Stimulated activated CD8-positive, alpha-beta memory T cell treated with anti-CD3 and anti-CD28 coated beads, Interleukin-7, amount 100 ng/mL, for 24 hours (primary cell): ENCODE measurements at places on chromosomes 13 and 19.

DNA sequence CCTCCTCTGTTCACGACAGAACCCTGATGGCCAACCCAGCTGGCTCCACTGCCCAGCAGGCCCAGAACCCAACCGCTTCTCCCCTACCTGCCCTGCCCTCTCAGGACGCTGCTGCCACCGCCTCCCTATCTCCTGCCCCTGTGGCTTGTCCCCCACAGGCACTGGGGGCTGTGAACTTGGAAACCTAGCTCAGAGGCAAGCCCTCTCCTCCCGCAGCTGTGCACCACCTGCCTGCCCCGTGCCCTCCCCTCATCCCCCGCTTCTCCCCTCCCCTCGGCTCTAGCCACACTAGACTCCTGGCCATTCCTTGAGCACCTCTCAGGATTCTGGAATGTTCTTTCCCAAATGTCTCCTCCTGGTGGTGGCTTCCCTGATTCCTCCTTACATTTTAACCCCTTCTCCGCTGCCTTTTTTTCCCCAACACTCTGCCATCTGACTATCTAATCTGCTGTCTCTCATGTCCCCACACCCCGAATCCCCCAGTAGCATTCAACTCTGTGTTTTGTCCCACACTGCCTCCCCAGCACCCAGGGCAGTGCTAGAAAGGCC, 6.7 kb downstream of the NANOS3 start:
- no peak for DNase-seq

GRCh38 chr19:14479309-14479974, 4.3 kb upstream of the PTGER1 start:
- DNase-seq, result no peak

GRCh38 chr13:34546344-34547250, 395.5 kb upstream of the NBEA start:
- DNase-seq, result no peak

DNA sequence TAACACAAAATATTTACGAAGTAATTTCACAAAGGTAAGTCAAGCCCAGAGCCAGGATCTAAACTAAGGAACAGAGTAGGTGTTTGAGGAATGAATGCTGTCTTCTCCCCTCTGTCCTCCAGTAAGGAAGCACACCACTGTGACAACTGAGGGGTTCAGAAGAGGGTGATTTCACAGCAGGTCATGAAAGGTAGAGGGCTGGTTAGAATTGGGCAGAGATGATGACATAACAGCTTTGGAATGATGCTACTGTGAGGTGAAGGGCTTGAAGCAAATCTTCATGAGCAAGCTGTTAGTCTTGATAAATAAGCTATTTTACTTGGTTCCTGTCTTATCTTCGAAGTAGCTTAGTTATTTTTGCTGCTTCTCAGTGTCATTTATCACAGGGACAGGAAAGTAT, 498.6 kb downstream of the FGF9 start:
- no peak for DNase-seq

DNA sequence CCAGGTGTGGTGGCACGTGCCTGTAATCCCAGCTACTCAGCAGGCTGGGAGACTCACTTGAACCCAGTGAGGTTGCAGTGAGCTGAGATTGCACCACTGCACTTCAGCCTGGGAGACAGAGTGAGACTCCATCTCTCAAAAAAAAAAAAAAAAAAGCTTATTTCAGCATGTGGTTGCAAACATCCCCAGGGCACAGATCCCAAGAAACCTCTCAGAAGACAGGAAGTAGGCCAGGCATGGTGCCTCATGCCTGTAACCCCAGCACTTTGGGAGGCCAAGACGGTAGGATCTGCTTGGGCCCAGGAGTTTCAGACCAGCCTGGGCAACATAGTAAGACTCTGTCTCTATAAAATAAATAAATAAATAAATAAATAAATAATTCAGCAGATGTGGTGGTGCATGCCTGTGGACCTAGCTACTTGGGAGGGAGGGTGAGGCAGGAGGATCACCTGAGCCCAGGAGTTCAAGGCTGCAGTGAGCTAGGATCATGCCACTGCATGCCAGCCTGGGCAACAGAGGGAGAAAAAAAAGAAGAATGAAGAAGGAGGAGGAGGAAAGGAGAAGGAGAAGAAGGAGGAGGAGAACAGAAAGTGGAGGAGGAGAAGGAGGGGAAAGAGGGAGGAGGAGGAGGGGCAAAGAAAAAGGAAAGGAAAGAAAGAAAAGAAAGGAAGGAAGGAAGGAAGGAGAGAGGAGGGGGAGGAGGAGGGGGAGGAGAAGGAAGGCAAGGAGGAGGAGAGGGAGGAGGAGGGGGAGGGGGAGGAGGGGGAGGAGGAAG, 4.3 kb upstream of the LRRC8E start:
- no peak for DNase-seq

DNA sequence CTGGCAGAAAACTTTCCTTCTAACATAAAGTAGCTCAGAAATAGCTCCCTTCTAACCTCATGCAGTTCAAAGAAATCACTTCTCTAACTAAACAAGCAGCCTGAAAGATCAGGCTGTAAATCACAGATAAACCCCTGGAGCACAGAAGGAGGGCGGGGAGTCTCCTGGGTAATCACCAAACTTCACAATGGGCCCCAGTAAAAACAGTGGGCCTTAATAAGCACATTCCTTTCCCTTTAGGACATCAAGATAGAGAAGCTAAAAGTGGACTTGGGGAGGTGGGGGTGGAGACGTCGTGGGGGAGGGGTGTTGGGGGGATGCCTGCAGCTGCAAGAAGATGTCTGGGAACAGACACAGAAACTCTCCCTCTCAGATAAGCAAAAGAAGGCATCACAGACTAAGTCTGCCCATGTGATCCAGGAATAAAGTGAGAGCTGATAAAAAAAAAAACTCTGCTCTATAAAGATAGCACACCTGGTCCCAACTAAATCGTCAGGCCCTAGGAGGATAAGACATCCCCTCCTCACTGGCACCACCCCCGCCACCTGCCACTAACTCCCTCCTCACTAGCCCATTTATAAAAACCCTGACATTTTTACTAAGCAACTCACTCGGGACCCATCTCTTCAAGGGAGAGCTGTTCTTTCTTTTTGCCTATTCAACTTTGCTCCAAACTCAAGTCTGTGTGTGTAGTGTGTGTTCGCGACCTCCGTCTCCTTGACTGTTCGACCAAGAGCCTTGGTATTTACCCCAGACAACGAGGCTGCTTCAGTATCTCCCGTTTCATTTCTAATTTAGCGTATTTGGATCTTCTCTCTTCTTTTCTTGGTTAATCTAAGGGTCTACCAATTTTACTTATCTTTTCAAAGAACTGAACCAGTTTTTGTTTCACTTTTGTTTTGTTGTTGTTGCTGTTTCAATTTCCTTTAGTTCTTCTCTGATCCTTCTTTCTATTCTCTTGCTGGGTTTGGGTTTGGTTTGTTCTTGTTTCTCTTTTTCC, 31.7 kb downstream of the DNAJC15 start:
- DNase-seq, result no peak

DNA sequence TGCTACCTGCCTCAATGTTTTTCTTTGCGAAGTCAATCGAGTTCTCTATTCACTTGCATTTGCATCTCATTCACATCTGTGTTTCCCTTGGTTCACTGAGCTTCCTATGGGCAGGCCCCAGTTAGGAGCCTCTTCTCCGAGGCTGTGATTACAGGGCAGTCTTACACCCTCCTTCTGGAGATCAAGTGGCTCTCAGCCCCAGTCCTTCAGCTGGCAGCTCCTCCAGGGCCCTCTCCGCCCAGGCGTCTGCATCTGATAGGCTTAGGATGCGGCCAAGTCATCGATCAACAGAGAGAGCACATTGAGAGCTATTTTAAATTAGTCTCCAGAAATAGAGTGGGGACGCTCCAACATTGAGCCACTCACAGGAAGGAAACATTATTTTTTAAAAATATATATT, 44.2 kb downstream of the MBNL2 start:
- no peak for DNase-seq

DNA sequence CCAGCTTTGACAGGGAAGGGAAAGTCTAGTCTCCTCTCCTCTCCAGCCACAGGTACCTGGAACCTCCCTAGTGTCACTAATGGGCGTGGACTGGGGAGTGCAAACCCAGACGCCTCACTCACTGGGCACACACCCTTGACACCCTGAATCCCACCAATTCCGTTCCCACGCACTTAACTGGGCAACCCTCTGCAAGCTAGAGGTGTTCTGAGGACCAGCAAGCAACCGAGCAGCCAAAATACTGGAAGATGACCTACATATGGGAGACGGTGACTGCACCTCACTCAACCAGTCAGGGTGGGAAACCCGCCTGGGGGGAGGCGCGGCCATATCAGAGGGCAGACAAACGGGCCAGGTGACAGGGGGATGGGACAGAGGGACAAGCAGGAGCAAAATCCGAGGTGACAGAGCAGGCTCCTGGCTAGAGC, 991 bp downstream of the ABHD17A start:
- DNase-seq, result no peak

DNA sequence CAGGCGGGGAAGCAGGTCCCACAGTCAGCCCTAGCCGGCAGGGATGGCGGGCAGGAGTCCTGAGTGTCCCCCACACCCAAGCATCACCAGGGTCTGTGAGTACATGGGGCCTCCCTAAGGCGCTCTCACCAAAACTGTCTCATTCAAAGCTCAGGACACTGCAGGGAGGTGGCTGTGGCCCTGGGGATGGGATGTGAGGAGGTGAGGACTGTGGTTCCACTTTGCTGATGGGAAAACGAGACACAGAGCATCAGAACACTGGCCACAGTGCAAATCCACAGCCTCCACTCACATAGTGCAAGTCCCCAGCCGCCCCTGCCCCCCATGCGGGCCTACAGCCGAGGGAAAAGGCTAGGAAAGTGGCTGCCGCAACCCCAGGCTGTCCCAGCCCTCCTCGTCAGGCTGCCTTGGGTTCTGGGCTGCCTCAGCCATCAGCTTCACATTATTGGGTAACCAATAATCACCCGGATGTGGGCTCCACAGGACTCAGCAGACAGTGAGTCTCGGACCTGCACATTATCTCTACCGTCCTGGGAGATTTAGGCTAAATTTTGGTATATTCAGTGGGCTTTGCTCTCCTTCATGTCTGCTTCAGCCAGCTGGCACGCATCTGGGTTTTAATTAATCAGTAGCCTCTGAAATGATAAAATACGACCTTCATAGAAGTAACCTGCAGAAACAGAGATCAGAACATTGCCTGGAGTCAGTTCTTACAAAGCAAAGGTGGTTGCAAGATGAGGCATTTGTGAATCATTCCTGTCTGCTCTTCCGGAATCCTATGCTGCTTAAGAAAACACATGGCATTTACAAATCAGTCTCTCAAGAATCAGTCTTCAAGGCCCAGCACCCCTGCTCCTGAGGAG, 77.0 kb downstream of the SOX1 start:
- no peak for DNase-seq

GRCh38 chr13:61109741-61110140, 305.9 kb downstream of the PCDH20 start:
- DNase-seq, result no peak

GRCh38 chr13:94829185-94829836, 117.0 kb upstream of the SOX21 start:
- DNase-seq, result no peak

- DNase-seq, result no peak
These were observed 226.0 kb downstream of the NALCN start for GRCh38 chr13:101190337-101190736.

DNA sequence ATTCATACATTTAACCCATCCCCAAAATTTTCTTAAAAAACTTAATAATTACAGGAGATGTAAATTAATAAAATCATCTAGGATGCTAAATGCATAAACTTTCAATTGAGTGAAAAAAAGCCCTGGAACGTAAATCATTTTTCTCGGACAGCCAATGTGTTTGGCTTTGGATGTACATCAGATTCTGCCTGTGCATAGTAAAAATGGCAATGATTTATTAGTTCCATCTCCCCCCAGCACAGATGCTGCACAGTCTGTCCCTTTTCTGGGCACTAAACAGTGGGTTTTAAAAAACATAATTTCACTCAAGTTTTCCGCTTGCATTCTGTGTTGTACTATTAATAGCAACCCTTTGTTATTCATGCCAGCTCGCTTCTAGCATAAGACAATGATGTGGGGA, 147.7 kb downstream of the TM9SF2 start:
- DNase-seq, result no peak

- DNase-seq, result no peak
These were observed 2.4 kb downstream of the CLN5 start for GRCh38 chr13:76994281-76994680.

GRCh38 chr19:40640744-40641143, 39.6 kb downstream of the LTBP4 start:
- no peak for DNase-seq

DNA sequence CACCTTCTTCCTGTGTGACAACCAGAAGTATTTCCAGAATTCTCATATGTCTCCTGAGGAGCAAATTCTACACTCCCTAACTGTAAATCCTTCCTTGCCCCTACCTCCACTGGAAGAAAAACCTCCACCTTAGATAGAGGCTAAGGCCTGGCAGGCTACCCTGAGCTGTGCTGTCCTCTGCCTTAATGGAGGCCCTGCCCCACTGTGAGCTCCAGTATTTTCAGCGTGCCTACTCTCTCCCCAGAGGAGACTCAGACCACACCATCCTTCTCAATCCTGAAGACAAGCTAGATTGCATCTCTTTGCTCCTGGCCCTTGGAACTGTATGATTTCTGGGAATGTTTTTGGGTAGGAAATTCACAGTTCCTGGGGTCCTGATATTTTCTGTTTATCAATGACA, 110.0 kb upstream of the OBI1 start:
- DNase-seq, result no peak

GRCh38 chr19:38707512-38708114, 36.7 kb downstream of the CAPN12 start:
- DNase-seq, result no peak

- no peak for DNase-seq
These were observed 87.1 kb downstream of the TEX29 start for GRCh38 chr13:111407381-111408131.

GRCh38 chr13:32822771-32823170, 193.5 kb upstream of the KL start:
- DNase-seq, result no peak

GRCh38 chr19:54684527-54684926, 21.7 kb downstream of the LILRB4 start:
- no peak for DNase-seq

GRCh38 chr19:5586300-5587070, 18.7 kb upstream of the TINCR start:
- no peak for DNase-seq
